Kidney epithelial cell (primary cell): ENCODE measurements at places on chromosomes 12 and 14. TPM values are rescaled to one million over a fixed set of nuclear protein-coding genes. Genes with fewer than 3 reads are reported as not detected.
A peak's percentile ranks its signal among the peaks of the same experiment; 100 is the strongest.

DNA sequence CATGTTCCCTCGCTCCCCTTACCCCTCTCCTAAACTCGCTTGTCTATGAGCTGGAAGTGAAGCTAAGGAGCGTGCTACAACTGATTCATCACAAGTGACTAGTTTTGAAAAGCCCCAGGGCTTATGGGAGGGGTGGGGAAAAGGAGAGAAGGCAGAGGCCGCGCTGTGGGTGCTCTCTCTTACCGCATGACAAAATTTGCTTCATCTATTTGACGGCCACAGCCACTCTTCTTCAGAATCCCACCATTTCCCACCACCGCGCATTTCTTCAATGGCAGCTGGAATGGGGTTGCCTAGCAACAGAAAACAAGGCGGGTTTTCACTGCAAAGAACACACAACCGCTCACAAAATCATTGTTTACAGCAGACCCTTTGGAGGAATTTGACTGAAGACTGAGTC lies 79.4 kb downstream of the ST8SIA1 start:
- no peak for DNase-seq

DNA sequence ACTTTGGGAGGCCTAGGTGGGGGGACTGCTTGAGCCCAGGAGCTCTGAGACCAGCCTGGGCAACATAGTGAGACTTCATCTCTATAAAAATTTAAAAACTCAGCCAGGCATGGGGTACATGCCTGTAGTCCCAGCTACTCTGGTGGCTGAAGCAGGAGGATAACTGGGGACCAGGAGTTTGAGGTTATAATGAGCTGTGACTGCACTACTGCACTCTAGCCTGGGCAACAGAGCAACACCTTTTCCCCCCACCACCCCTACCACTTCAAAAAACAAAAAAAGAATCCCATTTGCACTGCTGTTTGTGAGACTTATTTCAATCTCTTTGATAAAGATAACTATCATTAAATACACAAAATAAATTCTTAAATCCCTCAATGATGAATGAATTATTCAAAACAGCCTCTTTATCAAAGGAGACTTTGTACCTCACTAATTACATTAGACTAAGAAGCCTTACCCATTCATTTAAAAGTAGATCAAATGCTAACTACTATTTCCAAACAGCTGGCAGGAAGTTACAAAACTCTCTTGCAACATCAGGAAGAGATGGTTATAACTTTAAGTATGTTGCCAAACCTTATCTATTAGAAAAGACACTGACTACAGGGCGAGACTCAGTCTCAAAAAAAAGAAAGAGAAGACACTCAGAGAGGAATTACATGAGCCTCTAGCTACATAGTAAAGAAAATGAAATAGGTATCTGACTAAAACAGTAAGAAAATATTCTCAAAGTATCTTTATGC lies 14.7 kb downstream of the BLTP3B start:
- DNase-seq = no peak

DNA sequence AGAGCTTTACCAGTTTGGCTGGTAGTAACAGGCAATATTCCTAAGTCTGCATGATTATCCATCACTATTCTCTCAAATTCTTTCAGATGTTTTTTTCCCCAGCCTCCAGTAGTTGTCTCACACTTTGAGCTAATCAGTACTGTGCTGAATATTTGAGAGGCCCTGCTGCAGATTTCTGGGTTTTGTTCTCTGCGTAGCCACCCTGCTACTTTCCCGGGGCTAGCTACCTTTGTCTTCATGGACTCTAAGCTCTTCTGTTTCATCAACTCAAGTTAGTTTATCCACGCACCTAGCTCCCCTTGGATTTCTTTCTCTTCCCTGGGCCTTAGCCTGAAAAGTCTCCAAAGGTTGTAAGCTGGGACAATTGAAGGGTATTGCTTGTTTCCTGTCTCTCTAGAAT lies 73.0 kb downstream of the FUT8 start:
- DNase-seq = no peak

DNA sequence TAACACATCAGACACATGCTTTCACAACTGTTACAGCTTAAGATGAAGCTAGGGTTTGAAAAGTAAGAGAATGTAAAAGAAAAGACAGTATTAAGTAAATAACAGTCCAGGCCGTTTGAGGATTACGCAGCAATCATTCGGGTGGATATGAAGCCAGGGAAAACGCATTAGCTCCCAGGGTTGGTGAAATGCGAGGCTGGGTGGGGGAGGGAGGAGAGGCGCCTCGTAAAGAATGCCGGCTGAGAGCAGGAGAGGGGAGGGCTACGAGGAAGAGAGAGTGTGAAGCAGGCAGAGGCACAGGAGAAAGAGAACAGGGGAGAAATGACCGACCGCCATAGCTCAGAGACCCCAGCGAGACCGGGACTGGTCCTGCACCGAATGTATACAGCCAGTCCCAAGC lies 73.0 kb downstream of the IQSEC3 start:
- no peak for DNase-seq

- DNase-seq = no peak
These were observed 14.8 kb downstream of the PRKAB1 start for GRCh38 chr12:119682639-119683252.

DNA sequence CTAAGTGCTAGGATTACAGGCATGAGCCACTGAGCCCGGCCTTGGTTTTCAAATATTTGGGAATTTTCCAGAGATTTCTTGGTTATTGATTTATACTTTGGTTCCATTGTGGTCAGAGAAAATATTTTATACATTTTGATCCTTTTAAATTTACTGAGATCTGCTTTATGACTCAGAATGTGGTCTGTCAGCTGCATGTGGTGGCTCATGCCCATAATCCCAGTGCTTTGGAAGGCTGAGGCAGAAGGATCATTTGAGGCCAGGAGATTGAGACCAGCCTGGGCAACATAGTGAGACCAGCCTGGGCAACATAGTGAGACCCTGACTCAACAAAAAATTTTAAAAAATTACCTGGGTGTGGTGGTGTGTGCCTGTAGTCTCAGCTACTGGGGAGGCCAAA lies 49.8 kb downstream of the ADCK1 start:
- no peak for DNase-seq

DNA sequence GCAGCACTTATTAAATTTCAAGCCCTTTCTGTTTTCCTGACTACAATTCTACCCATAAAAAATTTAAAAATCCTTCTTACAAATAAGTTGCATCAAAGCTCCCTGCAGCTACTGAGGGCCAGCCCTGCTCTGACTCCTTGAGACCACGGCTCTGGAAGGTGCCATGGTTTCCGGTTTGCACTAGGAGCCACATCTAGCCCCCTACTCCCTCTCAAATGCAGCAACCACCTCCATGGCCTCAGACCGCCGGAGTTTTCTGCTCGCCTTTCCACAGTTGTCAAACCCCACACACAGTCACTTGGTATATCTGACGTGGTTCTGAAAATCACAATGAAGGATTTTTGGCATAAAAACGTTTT lies 30.1 kb downstream of the P2RX4 start:
- no peak for DNase-seq

- no peak for DNase-seq
These were observed 111.0 kb downstream of the MNAT1 start for GRCh38 chr14:60845523-60845922.

DNA sequence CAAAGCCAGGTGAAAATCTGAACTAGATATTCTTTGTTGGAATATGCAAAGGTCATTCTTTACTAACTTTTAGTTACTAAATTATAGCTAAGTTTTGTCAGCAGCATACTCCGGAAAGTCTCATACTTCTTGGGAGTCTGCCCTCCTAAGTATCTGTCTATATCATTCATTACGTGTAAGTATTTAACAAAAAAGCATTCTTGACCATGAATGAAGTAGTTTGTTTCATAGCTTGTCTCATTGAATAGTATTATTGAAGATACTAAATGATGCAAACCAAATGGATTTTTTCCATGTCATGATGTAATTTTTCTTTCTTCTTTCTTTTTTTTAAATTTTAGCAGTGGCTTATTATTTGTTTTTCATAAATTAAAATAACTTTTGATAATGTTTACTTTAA lies 9.8 kb upstream of the SPX start:
- DNase-seq = no peak

M6PR gene
- 220 and 256 TPM in 2 replicates for total RNA-seq

DNA sequence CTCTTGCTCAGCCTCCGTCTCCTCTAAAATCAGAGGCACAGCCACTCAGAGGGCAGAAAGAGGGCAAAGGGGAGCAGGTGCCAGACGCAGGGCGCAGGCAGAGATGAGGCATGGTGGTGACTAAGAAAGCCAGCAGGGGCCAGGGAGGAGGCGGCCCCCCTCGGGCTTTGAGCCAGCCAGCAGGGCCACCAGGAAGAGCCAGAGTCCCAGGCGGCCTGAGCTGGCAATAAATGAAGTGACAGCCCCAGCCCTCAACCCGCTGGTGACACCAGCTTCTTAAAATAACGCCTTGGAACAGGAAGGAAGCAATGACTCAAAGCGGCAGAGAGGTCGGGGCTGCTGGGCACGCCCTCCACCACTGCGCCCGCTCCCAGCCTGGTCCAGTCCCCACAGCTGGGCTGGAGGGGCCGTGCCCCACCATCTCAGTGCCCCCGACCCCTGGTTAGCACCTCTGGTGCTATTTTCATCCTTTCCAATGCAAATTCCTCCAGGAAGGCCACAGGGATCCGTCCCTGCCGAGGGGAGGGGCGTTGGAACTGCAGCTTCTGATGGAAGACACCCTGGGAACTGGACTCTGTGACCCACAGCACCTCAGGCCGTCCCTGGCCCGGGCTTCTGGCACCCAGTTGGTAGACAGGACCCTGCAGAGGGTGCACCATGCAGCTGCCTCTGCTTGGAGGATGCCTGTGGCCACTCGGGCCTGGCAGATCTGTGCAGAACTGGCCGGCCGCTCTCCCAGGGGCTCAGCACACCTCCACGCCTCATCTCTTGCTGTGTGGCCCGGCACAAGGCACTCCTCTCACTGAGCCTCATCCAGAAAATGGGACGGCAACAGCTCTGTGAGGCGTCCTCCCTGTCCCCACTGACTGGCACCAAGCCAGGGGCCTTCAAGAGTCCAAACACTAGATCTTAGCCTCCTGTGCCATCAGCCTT lies 113.7 kb downstream of the NCOR2 start:
- no peak for DNase-seq

DNA sequence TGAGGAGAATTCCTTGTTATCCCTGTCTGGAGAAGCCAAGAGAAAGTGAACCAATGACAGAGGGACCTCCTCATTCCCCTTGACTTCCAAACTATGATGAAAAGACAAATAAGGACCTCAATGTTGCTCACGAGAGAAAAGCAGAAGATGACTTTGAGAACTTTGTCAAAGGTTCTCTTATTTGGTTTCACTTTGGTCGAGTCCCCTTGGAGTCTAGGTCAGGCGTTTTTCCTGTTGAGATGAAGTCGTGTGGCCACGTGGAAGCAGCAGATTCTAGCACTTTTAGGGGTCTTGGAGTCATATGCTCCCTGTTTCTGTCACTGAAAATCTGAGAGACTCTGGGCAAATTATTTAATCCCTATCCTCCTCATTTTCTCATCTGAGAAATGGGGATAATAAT lies 33.8 kb upstream of the COL2A1 start:
- no peak for DNase-seq

DNA sequence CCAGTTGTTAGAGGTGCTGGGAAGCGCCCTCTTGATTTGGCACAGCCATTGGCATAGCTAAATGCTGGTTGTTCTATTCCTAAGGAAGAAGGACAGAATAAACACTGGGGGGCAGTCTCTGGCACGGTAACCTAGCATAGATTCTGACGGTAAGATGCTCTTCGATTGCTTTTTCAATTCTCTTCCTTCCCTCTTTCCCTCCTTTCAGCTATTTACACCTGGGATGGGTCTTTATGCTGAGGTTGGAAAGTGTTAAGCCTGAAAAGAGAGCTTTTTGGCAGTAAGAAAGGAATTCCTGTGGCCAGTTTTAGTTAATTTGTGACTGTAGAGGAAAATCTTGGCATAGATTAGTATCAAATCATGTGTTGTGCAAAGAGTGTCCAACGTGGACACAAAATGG lies 162.8 kb downstream of the SNAPC1 start:
- DNase-seq = peak; percentile 52

DNA sequence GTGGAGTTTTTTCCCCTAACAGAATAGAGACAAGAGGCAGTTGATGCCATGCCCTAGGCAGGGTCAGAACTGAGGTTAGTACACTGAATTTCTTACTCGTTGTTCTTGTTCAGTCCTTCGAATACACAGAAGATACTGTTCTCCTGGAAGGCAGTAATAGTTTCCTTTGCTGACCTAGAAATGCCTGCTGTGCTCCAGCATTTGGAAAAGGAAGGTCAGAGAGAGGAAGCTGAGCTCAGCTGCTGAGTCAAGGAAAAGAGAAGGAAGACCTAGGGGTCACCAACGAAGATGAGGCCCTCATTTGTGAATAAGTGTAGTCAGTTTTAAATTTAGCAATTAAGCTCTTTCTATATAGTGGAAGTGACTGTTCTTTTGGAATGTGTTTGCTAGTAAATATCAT lies 100.1 kb downstream of the CRADD start:
- DNase-seq = no peak
